HFF-Myc (cell line): ENCODE measurements at places on chromosomes 7 and 10.

DNA sequence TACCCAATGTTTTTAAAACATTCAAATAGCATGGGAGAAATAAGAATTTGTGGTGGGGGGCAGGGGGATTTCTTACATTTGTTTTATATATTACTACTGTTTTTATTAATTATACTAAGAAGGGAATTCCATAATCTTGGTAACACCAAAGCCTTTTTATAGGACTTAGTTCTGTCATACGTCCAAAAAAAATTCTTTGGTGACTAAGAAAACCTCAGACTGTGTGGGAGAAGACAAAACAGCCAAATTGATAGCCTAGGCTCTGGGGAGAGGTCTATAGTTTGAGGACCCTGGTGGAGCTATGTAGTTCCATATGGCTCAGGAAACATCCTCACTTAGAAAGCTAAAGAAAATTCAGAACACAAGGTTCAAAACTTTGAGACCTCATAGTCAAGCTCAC is 23.4 kb downstream of the ACSM6 start:
- no peak for DNase-seq

GRCh38 chr7:66150471-66150870 is 35.8 kb downstream of the CRCP start:
- peak; percentile 53 for DNase-seq

DNA sequence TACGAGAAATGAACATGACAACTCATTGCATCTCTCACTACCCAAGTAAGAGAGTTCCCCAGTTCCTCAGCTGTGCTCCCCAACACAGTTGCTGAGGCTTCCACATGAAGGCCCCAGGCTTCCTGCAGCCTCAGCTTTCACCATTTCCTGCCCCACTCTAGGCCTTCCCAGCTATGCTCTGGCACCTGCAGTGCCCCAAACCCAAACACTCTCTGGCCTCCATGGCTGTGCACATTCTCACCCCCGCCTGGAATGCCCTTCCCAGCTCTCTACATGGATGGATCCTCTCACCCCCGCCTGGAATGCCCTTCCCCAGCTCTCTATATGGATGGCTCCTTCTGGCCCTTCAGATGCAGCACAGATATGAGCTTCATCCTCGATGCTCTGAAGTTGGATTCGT is 61.3 kb downstream of the KIAA1549 start:
- no peak for DNase-seq

GRCh38 chr10:104038537-104038936 is 47.1 kb downstream of the COL17A1 start:
- DNase-seq, result no peak

- no peak for DNase-seq
These were observed 571.0 kb downstream of the SH2D4B start for GRCh38 chr10:81108516-81109199.

- no peak for DNase-seq
These were observed 14.7 kb downstream of the GPR141 start for GRCh38 chr7:37698276-37698675.

DNA sequence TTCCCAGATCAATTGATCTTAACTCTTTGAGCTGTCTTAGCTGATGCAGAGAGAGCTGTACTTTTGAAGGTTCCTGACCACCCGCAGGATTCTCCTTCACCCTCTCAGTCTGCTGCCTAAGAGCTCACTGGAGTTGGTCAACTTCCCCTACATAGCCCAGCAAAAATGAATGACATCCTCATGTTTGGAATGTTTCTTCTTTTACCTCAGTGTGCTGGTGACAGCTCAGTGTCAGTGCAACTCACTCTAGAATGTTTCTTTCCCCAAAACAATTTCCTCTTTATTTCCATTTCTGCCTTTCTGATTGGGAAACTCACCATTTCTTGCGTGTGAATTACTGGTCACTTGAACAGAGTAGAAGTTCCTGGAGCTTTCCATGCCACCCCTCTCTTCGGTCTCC is 48.7 kb downstream of the LSMEM1 start:
- DNase-seq, result no peak

- no peak for DNase-seq
These were observed 525.9 kb upstream of the FOXK1 start for GRCh38 chr7:4156190-4156589.

DNA sequence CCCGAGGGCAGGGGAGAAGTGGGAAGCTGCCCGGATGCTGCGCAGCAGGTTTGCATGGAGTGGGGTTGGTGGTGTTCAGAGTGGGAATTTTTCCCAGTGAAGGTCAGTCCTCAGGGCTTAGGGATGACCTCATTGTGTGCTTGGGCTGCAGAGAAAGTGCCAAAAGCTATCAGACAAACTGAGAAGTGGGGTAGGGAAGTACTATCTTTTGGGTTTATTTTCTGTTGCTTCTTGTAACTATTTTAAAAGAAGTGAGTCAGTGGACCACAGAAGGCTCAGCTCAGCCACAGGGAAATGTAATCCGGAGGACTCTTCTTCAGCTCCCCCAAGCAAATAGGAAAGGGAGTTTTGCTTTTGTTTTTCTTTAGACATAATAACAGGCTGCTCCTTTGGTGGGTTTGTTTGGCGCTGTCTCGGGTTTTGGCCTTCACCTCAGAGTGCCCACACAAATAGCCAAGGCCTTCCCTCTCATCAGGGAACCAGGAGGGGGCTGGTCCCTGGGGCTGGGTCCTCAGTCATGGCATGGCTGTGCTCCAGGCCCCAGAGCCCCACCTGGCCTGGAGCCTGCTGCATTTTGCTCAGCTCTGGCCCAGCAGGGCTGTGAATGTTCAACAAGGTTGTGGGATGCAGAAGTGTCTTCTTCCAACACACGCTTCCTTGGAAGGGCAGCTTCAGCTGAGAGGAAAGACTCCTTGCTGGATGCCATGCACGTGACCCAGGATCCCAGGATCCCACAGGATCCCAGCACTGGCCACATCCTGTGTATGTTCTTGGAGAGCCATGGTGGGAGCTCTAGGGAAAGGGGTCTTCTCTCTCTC is 5.4 kb upstream of the FAM170B start:
- no peak for DNase-seq

DNA sequence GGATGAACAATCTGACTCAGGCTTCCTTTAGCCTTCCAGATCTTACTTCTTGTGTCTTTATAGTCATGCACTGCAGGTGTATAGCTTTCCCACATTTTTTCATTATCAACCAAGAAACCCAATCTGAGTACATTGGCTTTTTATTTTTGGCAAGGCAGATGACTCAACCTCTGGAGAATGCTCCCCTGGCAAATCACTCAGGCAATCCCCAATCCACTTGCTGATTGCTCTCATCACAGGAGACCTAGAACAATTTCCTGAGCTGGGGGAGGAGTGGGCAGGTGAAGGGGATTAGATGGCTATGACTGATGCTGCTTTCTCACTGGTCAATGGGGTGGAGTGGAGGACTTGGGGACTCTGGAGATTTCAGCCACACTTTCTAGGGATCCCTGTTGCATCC is 134.4 kb downstream of the SLC16A9 start:
- DNase-seq, result no peak

GRCh38 chr7:111159426-111159825 is 68.5 kb downstream of the LRRN3 start:
- DNase-seq, result no peak
